ENCODE measurements at places on chromosomes 12 and 14.
A peak's percentile ranks its signal among the peaks of the same experiment; 100 is the strongest.

DNA sequence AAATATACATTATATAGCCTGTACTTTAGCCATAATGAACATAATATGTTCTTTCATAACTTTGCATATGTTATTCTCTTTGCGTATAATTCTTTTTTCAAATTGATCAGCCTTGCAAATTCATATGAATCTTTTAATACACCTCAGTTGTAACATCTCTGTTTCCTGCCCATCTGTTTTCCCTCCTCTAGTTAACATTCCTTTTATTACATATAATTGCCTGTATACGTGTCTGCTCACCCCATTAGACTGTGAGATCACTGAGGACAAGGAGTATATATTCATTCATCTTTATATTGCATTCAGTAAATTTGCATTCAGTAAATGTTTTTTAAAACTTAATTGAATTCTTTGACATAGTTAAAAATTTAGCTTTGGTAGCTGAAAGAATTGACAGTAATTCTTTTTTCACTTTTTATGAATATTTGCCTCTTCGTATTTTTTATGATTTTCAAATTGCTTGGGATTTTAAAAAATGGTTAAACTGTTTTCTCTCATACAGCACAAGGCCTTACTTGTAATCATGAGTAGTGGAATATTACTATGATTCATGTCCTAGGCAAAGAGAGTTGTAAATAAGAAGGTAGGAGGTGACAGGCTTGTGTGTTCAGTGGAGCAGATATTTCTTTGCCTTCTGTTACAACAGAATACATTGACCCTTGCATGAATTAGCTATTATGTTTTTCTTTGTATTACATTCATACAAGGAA, 32.8 kb upstream of the KLHL42 start:
- DNase-seq: peak; percentile 70

DNA sequence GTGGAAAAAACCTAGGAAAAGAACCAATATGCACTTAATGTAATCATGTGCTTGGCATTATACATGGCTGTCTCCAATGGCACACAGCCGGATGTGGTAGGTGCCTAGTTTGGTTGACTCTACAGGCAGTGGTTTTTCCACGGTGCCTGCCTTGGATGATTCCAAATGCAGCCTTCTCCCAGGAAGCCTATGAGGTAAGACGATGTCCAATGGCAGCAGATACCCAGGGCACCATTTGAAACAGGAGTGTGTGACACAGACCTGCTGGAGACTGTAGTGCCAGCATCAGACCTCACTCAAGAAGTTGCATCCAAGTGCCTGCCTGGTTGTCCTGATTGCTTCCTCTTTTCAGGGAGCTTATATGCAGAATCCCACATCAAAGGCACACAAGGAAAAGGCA, 88.0 kb upstream of the VASH1 start:
- no peak for DNase-seq

DNA sequence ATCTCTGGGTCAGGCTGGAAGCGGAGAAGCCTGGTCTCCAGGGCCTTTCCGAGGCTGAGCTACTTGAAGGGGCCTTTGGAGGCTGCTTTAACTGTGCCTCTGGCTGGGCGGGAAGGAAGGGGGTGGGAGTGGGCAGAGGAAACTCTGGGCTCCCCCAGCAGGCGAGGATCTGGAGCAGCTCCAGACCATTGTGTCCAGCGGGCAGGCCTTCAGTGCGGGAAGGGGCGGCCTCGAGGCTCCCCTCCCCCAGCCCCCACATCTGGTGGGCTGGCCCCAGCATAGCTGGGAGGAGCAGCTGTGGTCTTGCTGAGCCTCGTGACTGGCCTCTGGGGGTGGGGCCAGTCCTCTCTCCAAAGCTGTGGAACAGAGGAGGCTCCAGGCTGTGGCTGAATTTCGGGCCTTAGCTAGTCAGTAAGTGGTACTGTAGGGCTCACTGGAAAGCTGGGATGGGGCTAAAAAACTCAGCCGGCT, 3.4 kb downstream of the TAMALIN start:
- peak; percentile 90 for DNase-seq

- DNase-seq: no peak
Observed at GRCh38 chr12:110193196-110193595, 69.0 kb downstream of the IFT81 start.

GRCh38 chr12:13135371-13136178, 32.1 kb upstream of the GSG1 start:
- peak; percentile 68 for DNase-seq

DNA sequence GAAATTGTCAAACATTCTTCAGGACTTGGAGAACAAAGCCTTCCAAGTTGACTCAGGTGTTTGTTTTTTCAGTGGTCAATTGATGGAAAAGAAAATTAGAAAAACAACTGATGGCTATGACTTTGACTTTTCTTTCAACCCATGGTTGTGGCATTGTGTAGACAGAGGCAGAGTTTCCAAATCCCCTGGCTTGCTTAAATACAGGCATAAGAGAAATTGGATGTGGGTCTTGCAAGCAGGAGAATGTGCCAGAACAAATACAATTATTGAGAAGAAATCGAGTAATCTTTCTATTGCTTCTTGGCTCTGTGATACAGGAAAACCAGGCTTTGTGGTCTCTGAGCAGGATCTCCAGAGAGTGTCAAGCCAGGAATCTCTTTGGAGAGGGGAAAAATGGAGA, 40.9 kb upstream of the FRMD6 start:
- DNase-seq: no peak

GRCh38 chr12:52580496-52580895, 6.9 kb upstream of the KRT74 start:
- no peak for DNase-seq

DNA sequence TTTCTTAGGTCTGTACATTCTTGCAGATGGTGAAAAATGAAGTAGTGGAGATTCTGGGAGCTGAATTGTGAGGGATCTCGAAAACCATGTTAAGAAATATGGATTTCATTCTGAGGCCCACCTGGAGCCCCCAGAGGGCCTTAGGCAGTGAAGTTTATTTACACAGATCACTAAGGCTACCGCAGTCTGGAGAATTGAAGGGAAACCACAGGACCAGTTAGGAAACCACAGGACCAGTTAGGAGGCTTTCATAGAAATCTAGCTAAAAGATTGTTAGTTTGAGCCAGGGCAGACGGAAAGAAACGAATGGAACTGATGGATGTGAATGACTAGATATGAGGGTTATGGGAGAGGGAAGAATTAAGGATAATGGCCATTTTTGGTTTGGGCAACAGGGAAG, 7.2 kb downstream of the CBLN3 start:
- no peak for DNase-seq

DNA sequence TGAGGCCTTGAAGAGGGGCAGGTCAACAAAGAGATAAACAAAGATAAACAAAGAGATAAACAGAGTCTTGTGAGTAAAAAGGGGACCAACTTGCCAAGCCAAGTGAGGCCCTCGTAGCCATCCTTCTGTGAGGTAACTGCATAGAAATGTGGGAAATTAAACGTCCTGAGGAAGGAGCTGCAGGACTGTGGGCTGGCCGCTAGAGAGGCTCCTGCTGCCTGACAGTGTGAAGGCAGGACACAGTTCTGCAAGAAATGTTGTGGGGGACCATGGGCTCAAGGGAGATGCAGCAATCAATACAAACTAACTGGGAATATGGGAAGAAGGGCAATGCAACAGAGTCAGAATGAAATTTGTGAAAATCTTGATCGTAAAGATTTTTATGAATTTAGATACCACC, 91.9 kb downstream of the SLC8A3 start:
- DNase-seq: peak; percentile 2

DNA sequence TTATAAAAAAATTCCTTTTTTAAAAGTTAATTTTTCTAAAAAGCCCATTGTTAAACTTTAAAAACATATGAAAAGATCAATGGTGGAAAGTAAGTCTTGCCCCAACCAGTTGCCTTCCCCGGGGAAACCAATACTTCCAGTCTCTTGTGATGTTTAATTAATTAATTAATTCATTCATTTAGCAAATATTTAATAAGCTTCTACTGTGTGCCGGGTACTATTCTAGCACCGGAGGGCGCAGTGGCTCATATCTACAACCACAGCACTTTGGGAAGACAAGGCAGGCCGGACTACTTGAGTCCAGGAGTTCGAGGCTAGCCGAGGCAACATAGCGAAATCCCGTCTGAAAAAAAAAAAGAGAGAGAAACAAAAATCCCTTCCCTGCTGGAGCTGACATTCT, 87.4 kb downstream of the HECTD4 start:
- DNase-seq: peak; percentile 47

DNA sequence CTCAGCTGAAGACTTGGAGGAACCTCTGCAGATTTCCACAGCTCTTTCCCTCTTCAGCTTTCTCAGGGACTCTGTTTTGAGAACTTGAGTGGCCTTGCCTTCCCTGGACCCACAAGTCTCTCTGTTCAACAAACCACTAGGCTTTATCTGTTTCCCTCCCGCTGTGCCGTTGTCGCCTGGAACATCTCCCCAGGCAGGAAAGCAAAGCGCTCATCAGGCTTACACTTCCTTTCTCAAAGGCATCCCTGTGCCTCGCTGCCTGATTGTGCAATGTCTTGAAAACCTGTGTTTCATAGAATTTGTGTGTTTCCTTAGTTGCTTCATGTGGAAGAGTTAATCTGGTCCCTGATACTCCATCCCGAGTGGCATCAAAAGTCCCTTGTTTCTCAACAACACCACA, 64.1 kb downstream of the PPM1A start:
- no peak for DNase-seq

DNA sequence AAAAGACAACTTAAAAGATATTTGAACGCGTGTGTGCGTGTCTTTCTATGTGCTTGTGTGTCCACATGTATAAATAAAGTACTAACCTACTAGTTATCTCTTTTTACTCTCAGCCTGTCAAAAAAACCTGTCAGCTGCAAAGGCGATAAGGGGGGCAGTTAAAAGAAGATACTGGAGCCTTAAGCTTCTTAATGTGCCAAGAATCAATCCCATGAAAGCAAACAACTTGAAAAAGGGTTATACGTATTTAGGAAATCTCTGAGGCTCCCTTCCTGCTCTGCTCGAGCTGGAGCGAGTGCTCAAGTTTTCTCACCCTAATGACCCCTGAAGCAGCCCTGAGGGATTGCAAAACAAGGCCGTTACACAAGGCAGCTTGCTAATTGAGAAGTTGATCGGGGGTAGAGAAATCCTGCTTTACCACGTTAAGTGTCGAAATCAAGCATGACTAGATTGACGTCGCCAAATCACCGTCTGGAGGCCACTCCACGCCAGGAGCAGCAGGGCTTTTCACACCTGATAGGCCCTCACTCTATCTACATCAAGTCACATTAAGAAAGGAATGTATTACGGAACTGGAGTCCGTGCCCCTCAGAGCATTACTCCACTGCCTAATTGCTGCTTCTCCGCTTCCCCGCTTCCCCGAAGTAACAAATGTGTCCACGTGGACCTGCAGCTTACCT, 32.4 kb downstream of the LMO3 start:
- DNase-seq: peak; percentile 84

- peak; percentile 70 for DNase-seq
Observed at GRCh38 chr12:93918262-93918661, 230.1 kb upstream of the PLXNC1 start.

DNA sequence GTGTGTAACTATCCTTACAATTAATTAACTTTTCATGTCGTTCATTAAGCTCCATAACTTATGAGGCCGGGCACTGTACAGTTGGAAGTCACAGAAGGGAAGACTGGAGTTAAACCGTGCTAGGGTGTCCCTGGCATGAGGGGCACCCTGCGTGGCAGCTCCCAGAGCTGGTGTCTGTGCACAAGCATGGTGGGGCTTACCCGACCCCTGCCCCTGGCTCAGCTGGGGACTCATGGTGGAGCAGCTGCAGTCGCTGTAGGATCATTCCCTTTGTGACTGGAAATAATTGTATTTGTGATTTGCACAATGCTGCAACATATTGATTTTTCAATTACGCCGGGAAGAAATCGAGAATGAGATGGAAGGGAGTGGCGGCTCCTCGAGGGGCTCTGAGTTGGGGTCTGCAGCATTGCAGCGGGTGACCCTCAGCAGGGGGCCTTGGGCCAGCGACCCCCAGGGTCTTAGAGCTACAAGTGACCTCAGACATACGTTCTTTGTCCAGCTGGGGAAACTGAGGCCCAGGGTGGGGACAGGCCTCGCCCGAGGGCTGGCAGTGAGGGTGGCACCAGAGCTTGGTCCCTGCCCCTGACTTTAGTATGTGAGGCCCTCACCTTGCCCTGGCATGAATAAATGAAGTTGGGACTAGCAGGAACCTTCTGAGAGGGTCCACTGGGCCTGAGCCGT, 125.4 kb downstream of the KIF26A start:
- DNase-seq: no peak

DNA sequence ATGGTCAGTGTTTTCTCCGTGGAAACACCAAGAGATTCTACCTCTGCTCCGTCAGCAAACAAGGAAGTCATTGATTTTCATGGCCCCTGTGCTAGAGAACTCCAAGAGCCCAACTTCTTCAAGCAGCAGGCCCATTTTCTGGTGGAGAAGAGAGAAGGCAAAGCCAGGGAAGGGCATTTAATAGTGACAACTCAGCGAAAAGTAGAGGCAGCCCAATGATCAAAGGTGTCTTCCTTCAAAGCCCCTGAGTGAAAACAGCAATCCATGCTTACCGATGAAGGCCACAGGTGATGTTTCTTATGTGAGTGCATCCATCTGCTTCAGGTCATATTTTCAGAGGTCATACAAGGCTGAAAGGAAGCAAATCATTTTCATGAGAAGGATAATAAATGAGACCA, 77.3 kb downstream of the VCPKMT start:
- DNase-seq: no peak

DNA sequence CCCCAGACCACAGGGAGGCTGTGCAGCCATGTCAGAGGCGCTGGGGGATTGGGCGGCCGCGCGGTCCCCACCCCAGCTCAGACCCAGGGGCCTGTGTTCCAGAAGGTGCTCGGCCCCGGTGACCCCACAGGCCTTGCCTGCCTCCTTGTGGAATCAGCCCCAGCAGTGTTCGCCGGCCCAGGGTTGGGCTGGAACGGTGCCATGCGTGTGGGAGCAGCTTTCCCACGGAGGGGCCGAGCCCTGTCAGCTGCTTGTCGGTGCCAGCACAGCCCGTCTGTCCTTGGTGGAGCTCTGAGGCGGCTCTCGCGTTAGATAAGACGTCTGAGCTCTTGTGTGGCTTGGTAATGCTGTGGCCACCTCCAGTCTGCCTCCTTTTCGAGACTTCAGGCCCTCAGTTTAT, 8.5 kb downstream of the ZFYVE21 start:
- peak; percentile 74 for DNase-seq

DNA sequence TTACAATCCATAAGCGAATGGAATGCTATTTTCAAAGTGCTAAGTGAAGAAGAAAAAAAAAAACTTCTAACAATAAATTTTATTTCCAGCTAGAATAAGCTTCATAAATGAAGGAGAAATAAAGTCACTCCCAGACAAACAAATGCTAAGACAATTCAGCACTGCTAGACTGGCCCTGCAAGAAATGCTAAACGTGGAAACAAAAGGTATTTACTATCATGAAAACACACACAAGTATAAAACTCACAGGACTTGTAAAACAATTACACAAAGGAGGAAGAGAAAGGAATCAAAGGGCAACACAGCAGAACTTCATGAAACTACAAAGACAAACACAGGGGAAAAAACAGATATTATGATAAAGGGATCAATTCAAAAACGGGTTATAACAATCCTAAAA, 85.8 kb upstream of the NELL2 start:
- DNase-seq: no peak

GRCh38 chr14:78455896-78456435, 285.8 kb downstream of the NRXN3 start:
- no peak for DNase-seq

GRCh38 chr14:89242652-89243279, 174.3 kb downstream of the FOXN3 start:
- DNase-seq: no peak
